ENCODE measurements at places on chromosomes 2 and 18.

- no peaks in the 10 kb centered on the region for H3K4me1 ChIP-seq
- H3K27me3 ChIP-seq = no peaks in the 10 kb centered on the region
- DNase-seq = no peak
- H3K4me3 ChIP-seq = no peak overlapping the region
Measured at GRCh38 chr2:211344289-211344688, 787.9 kb downstream of the CPS1 start.

DNA sequence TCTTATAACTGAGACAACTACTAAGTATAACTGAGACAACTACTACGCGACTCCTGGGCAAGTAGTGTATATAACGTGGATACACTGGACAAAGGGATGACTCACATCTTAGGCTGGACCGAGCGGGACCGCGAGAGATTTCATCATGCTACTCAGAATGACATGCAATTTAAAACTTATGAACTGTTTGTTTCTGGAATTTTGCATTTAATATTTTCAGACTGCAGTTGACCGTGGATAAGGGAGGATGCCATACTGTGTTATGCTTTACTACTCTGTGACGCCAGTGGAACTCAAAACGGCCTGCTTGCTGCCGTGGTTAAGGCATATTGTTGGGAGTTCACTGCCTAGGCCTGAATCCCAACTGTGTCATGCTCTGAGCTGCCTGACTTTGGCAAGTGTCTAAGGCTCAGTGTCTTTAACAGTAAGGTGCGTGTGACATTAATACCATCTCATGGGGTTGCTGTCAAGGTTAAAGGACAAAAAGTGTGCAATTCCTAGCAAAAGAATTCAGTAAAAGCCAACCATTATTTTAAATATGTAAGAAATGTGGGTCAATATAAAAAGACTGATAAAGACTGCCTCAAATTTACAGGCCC lies 64.6 kb downstream of the BMP10 start:
- peaks cover 31% of the 10 kb centered on the region for H3K36me3 ChIP-seq
- no peak overlapping the region for H3K4me3 ChIP-seq
- no peaks in the 10 kb centered on the region for H3K27me3 ChIP-seq
- peaks cover 16% of the 10 kb centered on the region for H3K4me1 ChIP-seq
- no peak for DNase-seq

DNA sequence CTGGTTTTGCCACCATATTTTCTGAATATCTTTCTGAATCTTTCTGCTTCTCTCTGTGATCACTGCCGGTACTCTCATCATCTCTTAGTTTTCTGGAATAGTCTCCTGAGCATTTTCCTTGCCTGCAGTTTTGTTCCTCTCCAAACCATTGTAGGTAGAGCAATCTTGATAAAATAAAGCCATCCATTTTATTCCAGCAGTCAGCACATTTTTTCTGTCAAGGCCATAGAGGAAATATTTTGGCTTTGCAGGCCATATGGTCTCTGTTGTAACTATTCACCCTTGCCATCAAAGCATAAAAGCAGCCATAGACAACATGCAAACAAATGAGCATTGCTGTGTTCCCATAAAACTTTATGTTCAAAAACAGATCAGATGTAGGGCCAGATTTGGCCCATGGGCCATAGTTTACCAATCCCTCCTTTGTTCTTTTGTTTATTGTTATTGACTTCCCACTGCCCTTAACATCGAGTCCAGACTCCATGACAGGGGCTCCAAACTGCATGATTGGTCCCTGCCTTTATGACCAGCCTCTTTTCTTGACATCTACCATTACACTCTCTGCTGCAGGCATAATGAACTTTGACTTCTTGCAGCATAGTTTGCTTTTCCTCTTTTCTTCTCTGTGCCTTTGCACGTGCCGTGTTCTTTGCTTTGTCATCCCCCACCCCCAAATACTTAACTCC lies 29.8 kb downstream of the TMEM87B start:
- H3K4me1 ChIP-seq = peaks cover 7% of the 10 kb centered on the region
- H3K4me3 ChIP-seq = no peak overlapping the region
- no peaks in the 10 kb centered on the region for H3K27me3 ChIP-seq
- DNase-seq = no peak

- no peaks in the 10 kb centered on the region for H3K27me3 ChIP-seq
- no peak overlapping the region for H3K4me3 ChIP-seq
- H3K4me1 ChIP-seq = peaks cover 2% of the 10 kb centered on the region
- no peak overlapping the region for H3K27ac ChIP-seq
Measured at GRCh38 chr2:25951071-25951547, 31.2 kb downstream of the KIF3C start.

- H3K36me3 ChIP-seq = peaks cover 3% of the 10 kb centered on the region
- no peak overlapping the region for H3K4me3 ChIP-seq
- H3K27me3 ChIP-seq = peaks cover 33% of the 10 kb centered on the region
- no peak for DNase-seq
- H3K27ac ChIP-seq = no peak overlapping the region
- no peaks in the 10 kb centered on the region for H3K4me1 ChIP-seq
Measured at GRCh38 chr2:568639-569235, 108.5 kb downstream of the TMEM18 start.

- H3K36me3 ChIP-seq = peaks cover under 1% of the 10 kb centered on the region
- no peaks in the 10 kb centered on the region for H3K4me1 ChIP-seq
- H3K4me3 ChIP-seq = no peak overlapping the region
- H3K27ac ChIP-seq = no peak overlapping the region
Measured at GRCh38 chr2:225097035-225097434, 54.8 kb upstream of the DOCK10 start.

GRCh38 chr2:141362311-141362710 lies 768.5 kb downstream of the LRP1B start:
- DNase-seq = no peak
- no peaks in the 10 kb centered on the region for H3K4me1 ChIP-seq
- no peaks in the 10 kb centered on the region for H3K36me3 ChIP-seq
- no peaks in the 10 kb centered on the region for H3K27me3 ChIP-seq
- H3K4me3 ChIP-seq = no peak overlapping the region
